ENCODE measurements at places on chromosomes 1 and 21.

- no peak for DNase-seq
These were observed 91.8 kb upstream of the BCL10 start for GRCh38 chr1:85368073-85368770.

GRCh38 chr1:20380175-20380574 is 89.5 kb downstream of the VWA5B1 start:
- DNase-seq = no peak

GRCh38 chr21:38284216-38284615 is 27.4 kb downstream of the KCNJ15 start:
- DNase-seq = no peak

GRCh38 chr1:221736714-221737113 is 5.2 kb downstream of the DUSP10 start:
- peak; percentile 37 for DNase-seq
